Caki2 (cell line): ENCODE measurements at places on chromosomes 12 and 14.

DNA sequence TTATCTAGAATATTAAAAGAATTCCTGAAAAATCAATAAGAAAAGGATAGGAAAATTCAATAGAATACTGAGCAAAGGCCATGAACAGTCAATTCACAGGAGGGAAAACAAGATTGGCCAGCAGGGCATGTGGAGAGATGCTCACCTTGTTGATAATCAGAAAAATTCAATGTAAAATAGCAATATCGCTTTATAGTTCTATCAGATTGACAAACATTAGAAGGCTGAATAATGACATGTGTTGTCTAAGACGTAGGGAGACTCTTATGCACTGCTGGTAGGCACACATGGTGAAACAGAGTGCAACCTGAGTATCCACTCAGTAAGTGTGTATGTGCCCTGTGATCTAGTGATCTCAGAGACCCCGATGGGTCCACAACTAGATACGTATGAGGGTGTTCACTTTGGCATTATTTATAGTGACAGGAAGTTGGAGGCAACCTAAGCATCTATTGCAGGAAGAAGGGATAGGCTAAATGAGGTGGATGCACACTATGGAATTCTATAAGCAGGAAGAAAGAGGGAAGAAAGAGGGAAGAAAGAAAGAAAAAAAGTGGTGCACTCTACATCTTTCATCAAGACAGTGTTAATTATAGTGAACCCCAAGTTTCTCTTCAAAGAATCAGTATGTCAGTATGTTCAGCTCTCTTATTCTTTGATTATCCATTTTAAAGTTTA, 3.8 kb upstream of the ANKRD33 start:
- no peak for DNase-seq

DNA sequence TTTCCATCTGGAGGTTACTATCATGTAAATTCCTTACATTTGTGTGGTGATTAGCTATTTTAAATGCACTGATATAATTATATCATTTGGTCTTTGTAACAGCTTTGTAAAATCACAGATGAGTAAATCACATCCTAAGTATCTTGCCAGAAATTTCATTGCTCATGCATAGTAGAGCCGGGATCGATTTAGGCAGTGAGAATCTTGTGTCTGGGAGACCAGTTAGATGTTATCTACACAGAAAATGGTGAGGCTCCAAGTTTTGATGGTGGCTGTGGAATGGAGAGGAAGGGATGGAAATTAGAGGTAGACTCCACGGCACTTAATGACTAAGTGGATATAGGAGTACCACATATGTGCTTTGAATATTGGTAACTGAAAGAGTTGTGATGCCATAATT, 156.3 kb downstream of the MSRB3 start:
- no peak for DNase-seq

DNA sequence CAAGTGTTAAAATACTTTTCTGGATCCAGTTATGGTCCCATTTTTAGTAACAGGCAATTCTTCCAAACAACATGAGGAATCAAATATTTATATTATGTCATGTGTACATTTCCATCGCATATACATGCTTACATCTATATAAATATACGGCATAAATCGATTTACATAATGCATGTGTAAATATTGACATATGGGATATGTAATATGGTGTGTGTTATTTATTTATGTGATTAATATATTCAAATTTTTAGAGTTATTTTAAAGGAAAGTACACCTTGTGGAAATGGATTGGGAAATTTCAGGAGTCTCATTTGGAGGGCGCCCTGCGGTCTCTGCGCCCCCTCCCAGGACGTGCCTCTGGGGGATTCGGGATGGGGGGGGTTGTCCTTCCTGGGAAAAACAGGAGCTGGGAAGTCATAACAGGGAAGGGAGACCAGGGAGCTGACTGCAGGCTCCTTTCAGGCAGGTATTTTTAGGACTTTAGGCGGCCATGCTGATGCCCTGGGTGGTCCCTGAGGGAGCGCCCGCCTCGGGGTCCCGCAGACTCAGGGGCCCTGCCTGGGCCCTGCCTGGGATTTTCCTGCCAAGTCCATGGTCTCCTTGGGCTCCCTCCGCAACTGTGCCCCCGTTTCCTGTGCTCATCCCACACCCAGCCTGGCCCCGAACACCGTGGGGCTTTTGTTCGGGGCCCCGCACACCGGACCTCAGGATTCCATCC, 82.7 kb upstream of the SFSWAP start:
- no peak for DNase-seq

- DNase-seq, result peak; percentile 87
These were observed 404.4 kb downstream of the FLRT2 start for GRCh38 chr14:85934123-85934885.

DNA sequence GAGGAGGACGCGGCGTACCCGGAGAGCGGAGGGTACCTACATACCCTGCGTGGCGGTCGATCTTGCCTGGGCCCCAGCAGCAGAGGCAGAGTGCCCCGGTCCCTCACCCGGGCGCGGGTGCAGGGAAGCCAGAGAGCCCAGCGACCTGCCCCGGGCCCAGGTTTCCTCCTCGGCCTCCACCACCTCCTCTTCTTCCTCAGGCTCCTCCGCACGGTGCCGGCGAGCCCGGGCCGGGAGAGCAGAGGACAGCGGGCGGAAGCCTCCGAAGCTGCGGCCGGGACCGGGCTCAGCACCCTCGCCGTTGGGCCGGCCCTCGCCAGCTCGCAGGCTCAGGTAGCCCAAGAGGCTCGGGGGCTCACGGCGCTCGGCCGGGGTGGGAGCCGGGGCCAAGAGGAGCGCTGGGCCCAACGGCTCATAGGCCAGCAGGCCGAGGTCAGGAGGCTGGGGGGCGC, 6.6 kb downstream of the ZNF219 start:
- DNase-seq, result no peak

DNA sequence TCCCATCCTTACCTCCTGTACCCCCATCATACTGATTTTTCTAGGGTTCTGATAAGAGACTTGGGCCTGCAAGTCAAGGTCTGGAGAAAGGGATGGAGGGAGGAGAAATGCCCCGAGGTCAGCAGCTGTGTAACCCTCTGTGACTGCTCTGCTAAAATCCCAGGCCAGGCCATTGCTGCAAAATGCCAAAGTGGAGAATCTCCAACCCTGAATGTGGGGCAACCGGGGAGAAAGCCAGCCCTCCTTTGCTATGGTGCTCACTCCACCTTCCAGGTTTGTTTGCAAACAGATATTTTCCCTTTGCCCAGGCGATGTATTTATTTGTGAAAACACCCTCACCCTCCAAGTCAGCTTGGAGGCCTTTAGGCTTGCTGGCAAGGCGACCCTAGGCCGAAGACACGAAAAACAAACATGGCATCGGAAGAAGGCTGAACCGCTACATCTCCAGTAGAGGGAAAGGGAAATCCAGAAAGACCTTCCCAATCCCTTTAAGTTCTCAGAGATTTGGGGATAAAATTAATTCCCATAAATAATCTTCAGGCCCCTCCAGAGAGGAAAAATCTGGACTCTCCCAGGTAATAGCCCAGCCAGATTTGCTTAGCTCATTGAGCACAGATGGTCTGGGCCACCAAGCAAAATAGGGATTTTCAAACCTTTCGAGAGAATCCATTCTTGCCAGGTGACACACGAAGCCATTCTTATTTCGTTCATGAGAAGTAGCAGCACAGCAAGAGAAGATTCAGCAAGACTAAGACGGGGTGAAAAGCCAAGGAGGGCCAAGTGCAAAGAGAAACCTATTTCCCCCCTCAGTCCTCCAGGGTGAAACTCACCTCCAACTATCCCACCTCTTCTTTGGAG, 1.3 kb upstream of the TBX5 start:
- DNase-seq, result no peak

- no peak for DNase-seq
These were observed 207.5 kb downstream of the KIF26A start for GRCh38 chr14:104345621-104346462.

GRCh38 chr12:4114986-4115385, 158.6 kb upstream of the CCND2 start:
- DNase-seq, result no peak

GRCh38 chr14:104876251-104876699, 11.2 kb downstream of the CEP170B start:
- DNase-seq, result peak; percentile 16

- DNase-seq, result peak; percentile 66
These were observed 12.6 kb upstream of the RNASE4 start for GRCh38 chr14:20671597-20672283.

DNA sequence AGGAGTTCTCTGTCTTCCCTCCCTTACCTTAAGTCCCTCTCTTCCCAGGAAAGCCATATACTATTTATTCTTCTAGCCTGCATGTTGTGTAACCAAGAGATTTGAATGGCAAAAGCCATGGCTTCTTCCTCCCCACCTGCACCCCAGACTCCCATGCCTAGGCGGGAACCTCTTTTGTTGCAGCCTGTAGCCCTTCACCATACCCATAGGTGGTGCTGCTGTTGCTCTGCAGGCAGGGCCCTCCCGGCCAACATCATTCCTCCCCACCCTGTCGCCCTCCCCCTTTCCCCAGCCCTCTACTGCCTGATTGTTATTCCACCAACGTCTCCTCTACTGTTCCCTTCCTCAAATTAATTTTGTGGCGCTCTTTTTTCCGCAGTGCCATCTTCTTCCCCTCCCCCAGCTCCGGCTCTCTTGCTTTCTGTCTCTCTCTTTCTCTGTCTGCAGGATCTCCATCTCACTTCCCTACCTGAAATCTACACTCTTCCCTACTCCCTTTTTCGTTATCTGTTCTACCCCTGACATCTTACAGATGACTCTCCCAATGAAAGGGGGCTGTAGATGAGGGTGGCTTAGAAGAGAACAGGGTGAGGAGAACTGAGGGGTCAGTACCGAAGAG, 13.8 kb downstream of the NGDN start:
- DNase-seq, result no peak
